ENCODE measurements at places on chromosomes 7 and 10. TPM values are rescaled to one million over a fixed set of nuclear protein-coding genes. Genes with fewer than 3 reads are reported as not detected.

DNA sequence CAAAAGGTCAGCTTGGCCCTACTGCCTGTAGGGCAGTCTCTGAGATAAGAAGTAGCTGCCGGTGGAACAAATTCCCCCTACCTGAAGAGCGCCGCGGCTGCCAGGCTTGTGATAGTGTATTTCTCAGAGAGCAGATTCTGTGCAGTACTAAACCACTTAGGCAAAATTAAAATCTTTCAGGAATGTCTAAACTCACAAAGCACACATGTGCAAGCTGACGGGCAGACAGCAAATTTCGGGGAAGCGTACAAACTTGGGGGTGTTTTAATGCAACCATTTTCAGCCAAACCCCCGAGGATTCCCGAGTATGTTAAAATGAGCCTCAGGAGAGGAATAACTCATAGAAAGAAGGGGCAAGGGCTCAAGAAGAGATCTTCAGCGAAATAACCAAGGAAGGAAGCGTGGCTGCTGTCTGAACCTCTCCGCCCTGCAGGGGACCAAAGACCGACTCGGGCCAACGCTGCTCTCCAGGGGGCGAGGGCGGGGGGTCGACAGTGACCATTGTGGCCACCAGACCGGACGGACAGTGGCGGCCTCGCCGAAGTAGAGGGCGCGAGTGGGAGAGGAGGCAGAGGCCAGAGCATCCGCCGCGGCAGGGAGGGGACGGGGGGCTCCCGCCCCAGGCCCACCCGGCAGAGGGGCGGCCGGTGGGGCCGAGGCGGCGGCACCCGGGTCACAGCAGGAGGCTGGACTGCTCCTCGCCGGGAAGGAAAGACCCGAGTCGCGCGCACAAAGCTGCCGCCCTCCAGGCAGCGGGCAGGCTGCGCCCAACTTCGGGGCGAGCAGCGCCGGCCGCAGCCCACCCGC, 819 bp downstream of the HYCC1 start:
- no peaks in the 10 kb centered on the region for H3K27me3 ChIP-seq
- H3K36me3 ChIP-seq, result peaks cover 16% of the 10 kb centered on the region
- H3K4me3 ChIP-seq, result no peak overlapping the region

DNA sequence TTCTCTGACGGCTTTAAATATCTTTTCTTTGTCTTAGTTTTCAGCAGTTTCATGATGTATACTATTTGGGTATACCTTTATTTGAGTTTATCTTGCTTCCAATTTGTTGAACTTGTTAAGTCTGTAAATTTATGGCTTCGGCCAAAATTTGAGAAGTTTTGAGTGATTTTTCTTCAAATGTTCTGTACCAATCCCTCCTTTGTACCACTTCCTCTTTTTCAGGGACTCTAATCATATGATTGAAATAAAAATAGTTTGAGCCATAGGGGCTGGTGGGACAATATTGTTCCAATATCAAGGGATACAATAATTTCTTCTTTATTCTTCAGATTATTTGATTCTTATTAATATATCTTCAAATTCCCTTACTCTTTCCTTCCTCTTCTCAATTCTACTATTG, 43.1 kb upstream of the CTTNBP2 start:
- no peaks in the 10 kb centered on the region for H3K4me1 ChIP-seq
- no peaks in the 10 kb centered on the region for H3K27me3 ChIP-seq
- no peak for DNase-seq
- H3K4me3 ChIP-seq, result no peak overlapping the region
- no peak overlapping the region for H3K27ac ChIP-seq
- H3K36me3 ChIP-seq, result no peaks in the 10 kb centered on the region

GRCh38 chr10:88209837-88210561, 346.6 kb downstream of the PTEN start:
- no peak for DNase-seq
- H3K36me3 ChIP-seq, result peaks cover 1% of the 10 kb centered on the region
- H3K27ac ChIP-seq, result no peak overlapping the region

DNA sequence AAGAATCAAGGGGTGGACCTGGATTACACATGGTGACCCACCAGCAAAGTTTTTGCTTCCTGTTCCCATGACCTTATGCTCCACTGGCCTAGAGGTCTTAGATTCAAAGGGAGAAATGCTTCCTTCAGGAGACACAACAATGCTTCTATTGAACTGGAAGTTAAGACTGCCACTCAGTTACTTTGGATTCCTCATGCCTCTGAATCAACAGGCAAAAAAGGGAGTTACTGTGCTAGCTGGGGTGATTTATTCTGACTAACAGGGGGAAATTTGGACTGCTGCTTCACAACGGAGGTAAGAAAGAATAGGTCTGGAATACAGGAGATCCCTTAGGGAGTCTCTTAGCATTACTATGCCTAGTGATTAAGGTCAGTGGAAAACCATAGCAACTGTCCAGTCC, 10.3 kb downstream of the TMEM229A start:
- H3K27me3 ChIP-seq, result no peaks in the 10 kb centered on the region
- H3K27ac ChIP-seq, result no peak overlapping the region
- DNase-seq, result no peak
- no peaks in the 10 kb centered on the region for H3K36me3 ChIP-seq

DNA sequence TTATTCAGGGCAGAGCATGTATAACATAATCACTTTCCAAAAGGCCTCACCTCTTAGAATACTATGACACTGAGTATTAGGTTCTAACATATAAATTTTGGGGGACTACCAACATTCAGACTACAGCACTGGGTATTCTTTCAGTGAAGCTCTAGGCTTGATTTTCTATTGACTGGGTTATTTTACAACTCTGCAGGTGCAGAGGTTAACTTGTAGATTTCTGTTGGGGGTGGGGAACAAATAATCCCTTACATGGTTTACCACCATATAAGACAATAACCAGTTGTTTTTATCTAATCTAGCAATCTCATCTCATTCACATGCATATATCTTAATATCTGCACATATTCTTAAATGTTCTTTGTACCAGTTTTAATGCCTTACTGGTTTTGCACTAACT, 73.9 kb downstream of the ATE1 start:
- peaks cover 36% of the 10 kb centered on the region for H3K36me3 ChIP-seq
- no peaks in the 10 kb centered on the region for H3K4me1 ChIP-seq
- no peak overlapping the region for H3K4me3 ChIP-seq
- no peak for DNase-seq

DNA sequence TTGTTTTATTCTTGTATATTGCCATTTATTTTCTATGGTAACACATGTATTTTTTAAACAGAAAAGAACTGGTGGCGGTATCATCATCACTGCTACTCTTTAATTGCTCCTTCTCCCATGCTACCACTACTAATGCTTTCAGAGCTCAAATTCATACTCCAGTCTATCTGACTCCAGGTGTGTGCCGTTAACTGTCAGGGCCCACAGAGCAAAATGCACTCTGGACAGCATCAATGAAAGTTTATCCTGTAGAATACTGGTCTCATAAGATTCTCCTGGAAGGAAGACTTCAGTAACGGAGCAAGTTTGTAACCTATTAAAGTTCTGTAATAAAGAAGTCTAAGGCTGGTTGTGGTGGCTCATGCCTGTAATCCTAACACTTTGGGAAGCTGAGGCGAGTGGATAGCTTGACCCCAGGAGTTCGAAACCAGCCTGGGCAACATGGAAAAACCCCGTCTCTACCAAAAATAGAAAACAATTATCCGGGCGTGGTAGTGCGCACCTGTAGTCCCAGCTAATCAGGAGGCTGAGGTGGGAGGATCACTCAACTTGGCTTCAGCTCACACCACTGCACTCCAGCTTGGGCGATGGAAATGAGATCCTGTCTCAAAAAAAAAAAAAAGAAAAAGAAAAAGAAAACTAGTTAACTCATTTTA, 18.4 kb downstream of the ZNRF2 start:
- H3K36me3 ChIP-seq, result peaks cover 3% of the 10 kb centered on the region
- no peak overlapping the region for H3K4me3 ChIP-seq
- DNase-seq, result no peak
- H3K4me1 ChIP-seq, result peaks cover 24% of the 10 kb centered on the region

GRCh38 chr10:35696392-35697287, 54.5 kb upstream of the FZD8 start:
- no peak for DNase-seq
- H3K27ac ChIP-seq, result no peak overlapping the region
- H3K36me3 ChIP-seq, result no peaks in the 10 kb centered on the region
- no peaks in the 10 kb centered on the region for H3K27me3 ChIP-seq
- no peak overlapping the region for H3K4me3 ChIP-seq

DNA sequence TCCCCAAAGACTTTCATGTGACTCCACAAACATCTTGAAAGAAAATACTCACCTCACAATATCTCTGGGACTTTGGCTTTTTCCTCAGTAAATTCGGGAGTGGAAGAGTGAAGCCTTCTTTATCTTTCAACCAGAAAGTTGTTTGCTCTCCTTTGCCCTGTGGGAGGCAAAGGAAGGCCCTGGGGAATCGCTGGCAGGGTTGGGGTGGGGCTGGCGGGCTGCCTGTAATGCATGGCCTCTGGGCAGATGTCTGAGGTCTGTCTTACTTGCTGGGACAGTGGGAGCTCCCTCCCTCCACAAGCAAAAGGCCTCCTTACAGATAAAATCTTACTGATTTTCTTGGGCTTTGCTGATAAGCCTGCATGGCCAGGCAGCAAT, 24.9 kb downstream of the TECTB start:
- H3K4me3 ChIP-seq, result no peak overlapping the region
- peaks cover 37% of the 10 kb centered on the region for H3K27me3 ChIP-seq
- no peaks in the 10 kb centered on the region for H3K4me1 ChIP-seq
- H3K36me3 ChIP-seq, result no peaks in the 10 kb centered on the region
- DNase-seq, result no peak

- H3K4me3 ChIP-seq, result no peak overlapping the region
- no peaks in the 10 kb centered on the region for H3K4me1 ChIP-seq
- DNase-seq, result no peak
- H3K27ac ChIP-seq, result no peak overlapping the region
Observed at GRCh38 chr7:79386688-79387422, 66.6 kb downstream of the MAGI2 start.

GRCh38 chr10:117503244-117504205, 39.0 kb upstream of the EMX2 start:
- DNase-seq, result no peak
- no peaks in the 10 kb centered on the region for H3K4me1 ChIP-seq
- H3K4me3 ChIP-seq, result no peak overlapping the region
- H3K27ac ChIP-seq, result no peak overlapping the region

- peaks cover 2% of the 10 kb centered on the region for H3K36me3 ChIP-seq
- no peak overlapping the region for H3K27ac ChIP-seq
- DNase-seq, result no peak
- H3K4me3 ChIP-seq, result no peak overlapping the region
- peaks cover 11% of the 10 kb centered on the region for H3K4me1 ChIP-seq
- no peaks in the 10 kb centered on the region for H3K27me3 ChIP-seq
Observed at GRCh38 chr10:4344492-4344994, 481.5 kb upstream of the AKR1E2 start.

ACTR3C gene
- 4.8 TPM for total RNA-seq

NRG3 gene
- total RNA-seq, result not detected

CPEB3 gene
- total RNA-seq, result 4.3 TPM

PRSS1 gene
- total RNA-seq, result not detected

CLRN3 gene
- total RNA-seq, result not detected

CNPY1 gene
- total RNA-seq, result not detected

Measured in activated CD8-positive, alpha-beta memory T cell treated with anti-CD3 and anti-CD28 coated beads, Interleukin-2, amount 10 ng/mL, durations not matched to agents 7 days and 5 days (primary cell).